ENCODE measurements at places on chromosomes 3 and 15. TPM values are rescaled to one million over a fixed set of nuclear protein-coding genes. Genes with fewer than 3 reads are reported as not detected.

- no peak for DNase-seq
These were observed 155.4 kb upstream of the GBE1 start for GRCh38 chr3:81916890-81917289.

DNA sequence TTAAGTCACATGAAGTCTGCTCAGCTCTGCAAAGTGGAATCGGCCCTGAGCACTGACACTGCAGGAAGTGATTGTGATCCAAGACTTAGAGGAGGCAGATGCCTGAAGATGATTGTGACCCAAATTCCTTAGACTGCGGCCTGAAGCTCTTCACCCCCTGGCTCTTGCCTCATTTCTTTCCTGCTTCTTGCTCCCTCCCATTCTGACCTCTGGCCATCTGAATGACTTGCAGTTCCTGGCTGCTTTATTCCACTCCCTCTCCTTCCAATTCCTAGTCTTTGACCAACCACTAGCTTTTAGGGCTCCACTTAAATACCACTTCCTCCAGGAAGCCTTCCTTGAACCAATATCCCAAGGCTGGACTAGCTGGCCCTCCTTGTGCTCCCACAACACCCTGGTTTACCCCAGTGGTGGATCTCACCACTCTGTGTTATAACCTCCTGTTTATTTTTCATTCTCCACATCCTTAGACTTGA, 9.9 kb upstream of the EPB42 start:
- no peak for DNase-seq

GRCh38 chr3:124467980-124468902, 262.0 kb upstream of the UMPS start:
- DNase-seq: no peak

DNA sequence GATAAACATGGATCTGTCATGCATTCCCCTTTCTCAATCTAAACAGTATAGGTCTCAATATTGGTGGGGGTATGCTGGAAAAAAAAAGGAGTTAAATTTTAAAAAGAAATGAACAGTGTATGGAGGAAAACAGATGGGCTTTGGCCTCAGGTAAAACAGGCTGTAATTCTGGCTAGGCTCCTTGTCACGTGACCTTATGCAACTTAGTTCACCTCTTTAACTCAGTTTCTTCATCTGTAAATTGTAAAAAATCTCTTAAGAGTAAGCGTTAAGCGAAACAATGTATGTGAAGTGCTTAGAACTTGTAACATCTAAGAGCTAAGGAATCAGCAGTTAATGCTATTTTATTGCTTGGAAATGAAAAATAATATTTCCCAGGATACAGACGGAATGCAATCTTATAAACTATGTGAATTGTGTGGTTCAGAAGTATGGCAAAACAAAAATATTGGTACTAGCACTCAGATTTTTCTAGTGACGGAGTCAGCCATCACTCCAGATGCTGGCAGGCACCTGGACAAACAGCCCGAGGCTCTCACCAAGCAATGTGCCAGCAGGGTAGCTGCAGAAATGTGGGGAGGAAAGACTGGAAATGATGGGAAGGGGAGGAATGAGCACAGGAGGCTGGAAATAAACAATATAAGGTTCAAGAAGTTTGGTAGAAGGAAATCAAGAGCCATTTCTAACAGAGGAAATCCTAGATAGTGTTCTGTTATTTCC, 172.8 kb downstream of the USP13 start:
- no peak for DNase-seq

DNA sequence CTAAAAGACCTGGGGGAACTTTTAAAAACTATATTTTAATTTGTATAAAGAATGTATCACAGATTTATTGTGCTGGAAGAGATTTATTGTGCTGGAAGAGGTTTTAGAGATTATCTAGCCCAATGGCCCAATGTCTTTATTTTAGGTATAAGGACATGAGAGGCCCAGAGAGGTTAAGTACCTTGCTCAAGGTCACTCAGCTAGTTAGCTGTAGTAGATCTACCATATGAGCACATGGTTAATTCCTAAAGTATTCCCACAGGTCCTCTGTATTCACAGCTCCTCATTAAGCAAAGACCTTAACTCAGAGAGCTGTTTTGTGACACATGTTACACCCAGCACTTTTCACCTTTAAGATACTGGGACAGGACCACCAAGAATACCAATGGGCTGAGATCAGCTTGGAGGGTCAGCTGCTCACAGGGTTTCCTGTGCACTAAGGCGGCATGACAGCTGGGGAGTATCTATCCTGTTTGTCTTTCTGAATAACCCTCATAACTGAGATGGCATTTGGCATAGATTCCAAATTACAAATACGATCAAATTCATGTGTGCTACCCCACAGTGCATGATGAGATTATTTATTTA, 143.1 kb upstream of the TBL1XR1 start:
- DNase-seq: no peak

DNA sequence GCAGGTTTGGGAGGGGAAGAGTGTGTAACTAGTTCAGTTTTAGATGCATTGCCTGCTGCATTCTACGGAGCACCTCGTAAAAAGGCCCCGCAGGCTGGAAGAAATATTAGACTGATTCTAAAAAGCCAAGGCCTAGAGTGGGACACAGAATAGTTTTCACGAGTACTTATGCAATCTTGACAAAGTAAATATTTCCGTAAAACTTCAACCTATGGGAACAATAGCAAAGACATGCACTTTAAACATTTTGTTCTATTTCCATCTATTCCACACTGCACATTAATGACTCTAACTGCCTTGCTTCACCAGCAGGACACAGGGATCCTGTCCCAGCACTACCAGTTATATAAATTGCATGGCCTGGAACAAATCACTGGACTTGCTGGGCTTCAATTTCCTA, 260.0 kb downstream of the FOXP1 start:
- no peak for DNase-seq

AMOTL2 gene
- 200 TPM for total RNA-seq

SPTBN5 gene
- 0.14 TPM for total RNA-seq
